ENCODE measurements at places on chromosomes 1 and 21.
A peak's percentile ranks its signal among the peaks of the same experiment; 100 is the strongest.

GRCh38 chr1:96411006-96411405, 310.6 kb upstream of the PTBP2 start:
- no peak for DNase-seq

GRCh38 chr1:55309786-55310504, 94.8 kb upstream of the USP24 start:
- DNase-seq, result no peak

DNA sequence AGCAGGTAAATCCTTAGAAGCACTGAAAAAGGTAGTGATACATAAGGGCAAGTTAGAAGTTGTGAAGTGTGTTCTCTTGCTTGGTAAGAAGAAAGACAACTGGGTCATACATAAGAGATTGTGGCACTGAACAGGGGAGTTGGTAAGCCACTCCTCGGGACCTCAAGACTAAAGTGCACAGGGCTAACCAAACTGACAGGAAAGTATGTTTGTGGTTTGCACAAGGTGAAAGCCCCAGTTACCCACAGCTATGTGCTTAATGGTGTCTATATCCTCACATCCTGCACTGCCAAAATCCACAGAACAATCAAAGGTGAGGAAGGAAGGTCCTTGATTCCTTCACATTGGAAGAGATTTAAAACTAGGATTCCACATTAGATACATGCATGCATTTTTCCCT, 276.5 kb downstream of the DNM3 start:
- DNase-seq, result no peak

DNA sequence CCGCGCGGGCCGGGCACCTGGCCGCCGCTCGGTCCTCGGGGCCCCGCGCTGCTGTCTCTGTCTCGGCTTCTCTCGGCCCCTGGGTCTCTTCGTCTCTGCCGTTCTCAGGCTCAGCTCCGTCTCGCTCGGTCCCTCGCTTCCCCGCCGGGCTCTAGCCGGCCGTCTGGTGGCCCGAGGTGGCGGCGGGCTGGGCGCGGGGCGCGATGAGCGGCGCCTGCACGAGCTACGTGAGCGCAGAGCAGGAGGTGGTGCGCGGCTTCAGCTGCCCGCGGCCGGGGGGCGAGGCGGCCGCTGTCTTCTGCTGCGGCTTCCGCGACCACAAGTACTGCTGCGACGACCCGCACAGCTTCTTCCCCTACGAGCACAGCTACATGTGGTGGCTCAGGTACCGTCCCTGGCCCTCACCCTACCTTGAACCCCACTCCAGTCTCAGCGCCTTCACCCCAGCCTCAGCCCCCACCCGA, 355 bp downstream of the SHISAL2A start:
- no peak for DNase-seq

- no peak for DNase-seq
These were observed 12.5 kb downstream of the RHOC start for GRCh38 chr1:112694363-112694929.

GRCh38 chr1:115114308-115114707, 25.0 kb upstream of the TSPAN2 start:
- no peak for DNase-seq

DNA sequence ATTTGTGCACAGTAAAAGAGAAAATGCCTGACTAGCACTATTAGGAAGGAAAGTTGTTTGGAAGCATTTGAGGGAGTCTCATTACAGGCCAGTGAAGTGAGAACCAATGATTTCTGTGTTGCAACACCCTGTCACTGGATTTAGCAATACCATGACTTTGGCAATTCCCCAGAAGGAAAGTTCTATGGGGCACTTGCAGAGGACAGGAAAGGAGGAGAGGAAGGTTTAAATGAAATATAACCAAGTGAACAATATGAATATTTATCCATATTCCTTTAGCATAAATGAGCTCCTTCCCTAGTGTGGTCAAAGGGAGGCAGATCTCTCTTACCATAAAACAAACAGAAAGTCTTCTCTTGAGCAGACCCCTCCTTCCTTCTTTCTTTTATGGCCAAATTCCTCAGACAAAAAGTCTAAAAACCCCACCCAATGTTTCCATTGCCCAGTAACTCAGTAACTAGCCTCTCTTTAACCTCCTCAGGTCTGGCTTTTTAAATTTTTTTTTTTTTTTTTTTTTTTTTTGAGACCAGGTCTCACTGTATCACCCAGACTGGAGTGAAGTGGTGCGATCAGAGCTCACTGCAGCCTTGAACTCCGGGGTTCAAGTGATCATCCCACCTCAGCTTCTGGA, 5.5 kb downstream of the TLR5 start:
- DNase-seq, result no peak

DNA sequence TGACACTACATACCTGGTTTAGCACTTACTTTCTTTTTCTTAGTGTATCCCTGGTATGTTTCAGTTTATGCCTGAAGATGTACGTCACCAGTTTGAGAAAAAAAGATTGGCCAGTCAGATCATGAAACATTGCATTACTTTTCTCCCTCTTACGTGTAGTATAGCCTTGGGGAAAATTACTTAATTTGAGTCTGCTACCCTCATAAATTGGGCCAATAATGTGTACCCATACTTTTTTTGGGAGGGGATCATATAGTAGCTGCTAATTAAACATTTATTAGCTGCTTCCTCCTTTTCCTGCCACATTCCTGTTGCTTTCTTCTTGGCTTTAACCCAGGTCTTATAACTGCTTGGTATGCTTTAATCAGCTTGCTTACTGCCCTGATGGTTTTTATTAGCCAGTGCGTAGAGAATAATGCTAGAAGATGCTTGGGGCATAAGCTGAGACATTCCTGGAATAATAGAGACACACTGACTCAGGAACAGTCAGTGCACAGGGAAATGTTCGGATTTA, 32.1 kb downstream of the RABGAP1L start:
- DNase-seq, result no peak

GRCh38 chr1:1014799-1015681, 1.7 kb downstream of the ISG15 start:
- DNase-seq, result peak; percentile 53

All from erythroblast (primary cell).